ENCODE measurements at places on chromosomes 2 and 18.

- no peak for DNase-seq
Observed at GRCh38 chr2:234286118-234286598, 210.7 kb downstream of the ARL4C start.

GRCh38 chr18:73235921-73236320, 368.1 kb upstream of the NETO1 start:
- no peak for DNase-seq

DNA sequence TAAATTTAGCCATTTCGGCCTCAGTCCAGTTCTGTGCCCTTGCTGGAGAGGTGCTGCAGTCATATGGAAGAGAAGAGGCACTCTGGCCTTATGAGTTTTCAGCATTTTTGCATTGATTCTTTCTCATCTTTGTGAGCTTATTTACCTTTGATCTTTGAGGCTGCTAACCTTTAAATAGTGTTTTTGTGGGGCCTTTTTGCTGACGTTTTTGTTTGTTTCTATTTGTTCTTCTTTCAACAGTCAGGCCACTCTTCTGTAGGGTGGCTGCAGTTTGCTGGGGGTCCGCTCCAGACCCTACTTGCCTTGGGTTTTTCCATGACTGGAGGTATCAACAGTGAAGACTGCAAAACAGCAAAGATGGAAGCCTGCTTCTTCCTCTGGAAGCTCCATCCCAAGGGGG, 1951.7 kb upstream of the LRRTM1 start:
- no peak for DNase-seq

DNA sequence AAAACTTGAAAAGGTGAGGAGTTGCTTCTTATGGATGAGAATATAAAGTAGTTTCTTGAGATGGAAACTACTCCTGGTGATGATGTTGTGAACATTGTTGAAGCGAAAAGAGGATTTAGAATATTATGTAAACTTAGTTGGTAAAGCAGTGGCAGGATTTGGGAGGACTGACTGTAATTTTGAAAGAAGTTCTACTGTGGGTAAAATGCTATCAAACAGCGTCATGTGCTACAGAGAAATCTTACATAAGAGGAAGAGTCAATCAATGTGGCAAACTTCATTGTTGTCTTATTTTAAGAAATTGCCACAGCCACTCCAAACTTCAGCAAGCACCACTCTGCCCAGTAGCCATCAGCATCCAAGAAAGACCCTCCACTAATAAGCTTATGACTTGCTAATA, 112.9 kb upstream of the ZEB2 start:
- DNase-seq = no peak

DNA sequence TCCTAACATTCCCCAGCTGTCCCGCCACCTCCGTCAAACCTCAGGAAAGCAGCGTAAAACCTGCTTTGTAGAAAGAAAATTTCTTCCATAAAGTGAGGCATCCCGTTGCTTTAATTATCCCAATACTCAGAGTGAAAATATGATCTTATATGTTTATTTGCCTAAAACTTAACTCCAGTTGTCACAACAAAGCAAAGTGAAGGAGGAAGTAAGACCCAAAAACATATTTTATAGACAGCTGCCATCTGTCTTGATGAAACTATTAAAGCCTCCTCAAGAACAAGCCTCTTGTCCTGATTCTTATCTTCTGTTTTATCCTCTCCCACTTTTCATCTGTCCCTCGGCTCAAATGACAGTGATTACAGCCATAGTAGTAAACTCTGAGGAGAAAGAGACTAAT, 28.9 kb upstream of the LPIN2 start:
- DNase-seq = no peak

- no peak for DNase-seq
Observed at GRCh38 chr2:30283931-30284565, 52.7 kb downstream of the LBH start.

DNA sequence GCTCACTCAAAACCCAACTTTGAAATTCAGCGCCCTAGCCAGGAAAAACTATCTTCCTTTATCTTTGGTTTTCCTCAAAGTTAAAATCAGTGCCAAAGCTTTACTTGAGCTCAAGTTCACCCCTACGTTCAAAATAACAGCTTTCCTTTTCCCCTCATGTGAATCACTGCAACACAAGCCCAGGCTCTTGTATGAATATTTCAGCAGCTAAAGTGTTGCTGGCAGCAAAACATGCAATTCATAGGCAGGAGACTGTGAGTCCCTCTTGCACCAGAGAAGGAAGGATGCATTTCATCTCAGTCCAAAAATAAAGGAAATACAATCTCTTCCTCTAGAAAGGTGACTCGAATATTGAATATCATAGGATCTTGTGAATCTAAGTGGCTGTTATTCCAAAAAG, 461.3 kb upstream of the SOX11 start:
- DNase-seq = no peak

All from NCI-H1048 (cell line).